Effector memory CD4-positive, alpha-beta T cell (primary cell): ENCODE measurements at places on chromosomes 2 and 18.

DNA sequence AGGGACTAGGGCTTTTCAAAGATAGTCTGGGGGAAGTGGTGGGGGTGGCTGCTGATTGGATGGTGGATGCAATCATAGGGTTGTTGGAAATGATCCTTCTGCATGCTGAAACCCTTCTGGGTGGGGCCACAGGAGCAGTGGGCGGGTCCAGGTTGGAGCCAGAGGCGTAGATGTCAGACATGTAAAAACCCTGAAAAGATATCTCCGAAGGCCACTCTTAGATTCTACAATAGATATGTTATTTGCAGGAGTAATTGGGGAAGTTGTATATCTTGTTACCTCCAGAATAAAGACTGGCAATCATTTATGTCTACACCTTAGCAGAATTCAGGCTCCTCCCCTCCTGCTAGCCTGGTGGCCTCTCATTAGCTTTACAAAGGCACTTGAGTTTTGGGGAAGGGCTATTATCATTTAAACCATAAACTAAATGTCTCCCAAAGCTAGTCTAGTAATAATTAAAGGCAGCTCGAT lies 8.2 kb upstream of the FAM98A start:
- DNase-seq = no peak

DNA sequence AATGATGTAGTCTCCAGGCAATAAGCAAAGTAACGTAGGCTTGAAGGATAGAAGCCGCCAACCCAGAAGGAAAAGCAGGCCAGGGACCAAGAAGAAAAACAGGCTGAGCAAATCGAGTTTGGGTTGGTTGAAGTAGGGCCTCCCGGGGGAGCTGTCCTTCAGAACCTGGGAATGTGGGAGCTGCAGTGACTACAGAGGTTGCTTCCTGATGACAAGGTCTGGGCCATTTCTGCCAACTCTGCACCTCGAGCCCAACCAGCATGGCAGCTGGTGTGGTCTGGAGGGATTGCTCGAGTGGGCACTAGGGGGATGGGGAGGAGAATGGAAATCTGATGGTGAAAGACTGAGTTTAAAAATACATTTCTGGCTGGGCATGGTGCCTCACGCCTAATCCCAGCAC lies 14.1 kb downstream of the ACMSD start:
- DNase-seq = no peak

GRCh38 chr2:48195169-48195568 lies 288.9 kb upstream of the FBXO11 start:
- DNase-seq = no peak

GRCh38 chr2:7665880-7666279 lies 748.7 kb downstream of the RNF144A start:
- no peak for DNase-seq

DNA sequence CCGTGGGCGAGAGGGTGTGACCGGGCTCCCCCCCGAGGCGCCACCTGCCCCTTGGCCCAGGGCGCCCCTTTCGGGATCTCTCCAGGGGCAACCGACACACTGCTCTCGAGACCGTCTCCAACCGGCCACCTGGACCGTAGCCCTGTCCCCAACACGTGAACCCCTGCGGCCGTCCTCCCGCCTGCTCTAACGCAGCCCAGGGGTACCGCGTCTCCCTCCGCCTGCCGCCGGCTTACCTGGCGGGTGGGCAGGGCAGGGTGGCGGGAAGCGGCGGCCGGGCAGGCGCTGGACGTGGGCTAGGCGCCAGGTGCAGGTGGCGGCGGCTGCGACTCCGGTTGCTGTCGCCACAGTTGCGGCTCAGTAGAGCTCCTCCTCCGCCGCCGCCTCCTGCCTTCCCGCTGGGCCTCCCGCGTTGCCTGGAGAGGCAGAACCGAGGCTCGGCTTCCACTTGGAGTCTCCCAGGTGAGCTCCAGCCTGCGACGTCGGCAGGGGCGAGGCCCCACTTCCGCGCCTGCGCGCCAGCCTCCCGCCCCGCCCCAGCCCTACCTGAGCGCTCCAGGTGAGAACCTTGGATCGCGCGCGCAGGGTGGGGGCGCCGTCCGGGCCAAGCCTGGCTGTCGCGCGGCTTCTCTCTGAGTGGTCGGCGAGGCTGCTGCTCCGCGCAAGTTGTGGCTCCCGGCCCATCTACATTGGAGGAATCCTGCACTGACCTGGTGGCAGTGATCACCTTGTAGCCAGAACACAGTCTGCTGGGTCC lies at the start of gene GALNT3:
Gene GALNT3 (minus strand): TSS at position 469 of the 757 bp plus-strand sequence. CDS start 23,547 bp downstream, outside the sequence.
- peak; percentile 21 for DNase-seq

DNA sequence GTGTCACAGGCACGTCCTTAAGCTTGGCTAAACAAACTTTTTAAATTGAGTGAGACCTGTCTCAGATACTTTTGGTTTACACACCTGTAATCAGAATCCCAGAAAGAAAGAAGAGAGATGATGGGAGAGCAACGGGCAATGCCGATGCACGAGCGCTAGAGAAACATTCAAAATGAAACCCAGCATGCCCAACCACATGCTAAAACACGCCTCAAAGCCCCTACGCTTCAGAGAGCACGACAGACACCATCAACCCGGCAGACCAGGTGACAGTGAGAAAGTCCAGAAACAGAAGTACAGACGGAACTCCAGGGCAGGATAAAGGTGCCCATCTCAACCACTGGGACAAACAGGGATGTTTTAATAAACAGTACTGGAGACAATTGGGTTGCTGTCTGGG lies 85.5 kb downstream of the HDAC4 start:
- DNase-seq = no peak

DNA sequence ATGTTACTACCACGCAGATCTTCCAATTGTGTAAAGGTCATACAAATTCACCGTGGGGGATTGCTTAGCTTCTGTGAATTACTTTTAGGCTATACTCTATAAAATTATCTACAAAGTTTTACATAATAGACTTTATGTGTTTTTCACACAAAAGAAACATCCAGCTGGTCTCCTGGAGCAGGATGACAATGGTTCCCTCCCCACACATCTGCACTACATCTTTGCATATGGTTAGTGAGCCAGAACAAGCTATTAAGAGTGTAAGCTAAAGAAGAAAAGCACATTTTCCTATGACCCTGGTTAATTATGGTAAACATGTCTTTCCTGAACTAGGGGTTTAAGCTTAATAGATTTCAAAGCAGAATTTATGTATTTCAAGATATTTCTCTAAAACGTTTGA lies 295.1 kb downstream of the ASXL3 start:
- no peak for DNase-seq

DNA sequence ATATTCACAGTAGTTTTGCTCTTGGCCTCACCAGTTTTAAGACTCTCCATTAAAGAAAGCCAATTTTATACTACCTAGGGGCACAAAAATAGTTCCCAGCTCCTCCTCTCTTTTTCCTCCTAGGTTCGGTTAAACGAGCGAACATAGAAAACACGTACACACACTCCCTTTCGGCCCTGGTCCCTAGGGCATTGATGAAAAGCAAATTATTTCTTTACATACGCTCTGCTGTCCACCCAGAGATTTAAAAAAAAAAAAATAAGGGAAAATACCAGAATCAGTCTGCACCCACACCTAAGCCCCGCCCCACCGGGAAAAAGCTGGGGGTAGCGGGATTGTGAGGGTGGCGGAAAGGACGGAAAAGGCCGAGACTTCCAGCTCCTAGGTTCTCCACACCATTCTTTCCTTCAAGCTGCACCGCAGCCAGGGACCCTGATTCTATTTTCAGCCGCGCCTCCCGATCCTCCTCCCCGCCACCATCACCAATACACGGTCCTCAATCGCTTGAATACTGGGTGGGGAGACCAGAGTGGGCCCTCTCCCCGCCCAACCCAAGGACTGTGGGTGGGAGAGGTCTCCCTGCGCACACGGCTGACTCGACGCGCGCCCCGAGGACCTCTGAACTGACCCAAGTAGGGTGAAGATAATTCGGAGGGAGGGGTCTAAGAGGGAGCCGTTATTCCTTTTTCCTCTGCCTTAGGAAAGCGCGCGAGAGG lies 769 bp downstream of the ATF2 start:
- no peak for DNase-seq

GRCh38 chr2:6068429-6068828 lies 376.2 kb downstream of the SOX11 start:
- DNase-seq = no peak

GRCh38 chr2:121294881-121295840 lies 10.2 kb upstream of the TFCP2L1 start:
- DNase-seq = no peak

DNA sequence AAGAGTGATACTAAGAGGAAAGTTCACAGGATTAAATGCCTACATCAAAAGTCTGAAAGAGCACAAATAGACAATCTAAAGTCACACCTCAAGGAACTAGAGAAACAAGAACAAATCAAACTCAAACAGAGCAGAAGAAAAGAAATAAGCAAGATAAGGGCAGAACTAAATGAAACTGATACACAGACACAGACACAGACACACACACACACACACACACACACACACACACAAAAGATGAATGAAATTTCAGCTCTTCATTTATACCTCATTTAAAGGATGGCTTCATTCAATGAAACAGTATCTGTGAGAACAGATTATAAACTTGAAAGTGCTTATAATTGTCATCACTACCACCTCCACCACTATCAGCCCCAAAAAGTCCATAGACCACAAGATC lies 428.9 kb downstream of the MBD2 start:
- no peak for DNase-seq

- DNase-seq = no peak
Measured at GRCh38 chr2:179460181-179460929, 195.7 kb upstream of the SESTD1 start.

- no peak for DNase-seq
Measured at GRCh38 chr2:13056259-13056843, 339.6 kb downstream of the TRIB2 start.

DNA sequence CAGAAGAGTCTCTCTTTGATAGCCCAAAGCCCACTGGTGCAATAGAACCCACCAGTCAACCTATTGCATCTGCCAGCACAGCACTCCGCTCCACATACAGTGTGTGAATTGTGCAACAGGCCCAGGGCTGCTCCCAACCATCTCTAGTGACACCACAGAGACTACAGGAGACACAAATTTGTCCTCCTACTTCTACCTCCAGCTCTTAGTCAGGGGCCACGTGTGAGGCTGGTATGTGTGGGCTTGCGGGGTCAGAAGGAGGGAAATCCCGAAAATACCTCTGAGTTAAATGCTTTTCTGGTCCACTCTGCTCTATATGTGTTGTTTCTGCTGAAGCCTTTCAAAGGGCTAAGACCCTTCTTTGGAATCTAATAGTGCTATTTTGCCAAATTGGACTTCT lies 18.0 kb downstream of the DGUOK start:
- no peak for DNase-seq

DNA sequence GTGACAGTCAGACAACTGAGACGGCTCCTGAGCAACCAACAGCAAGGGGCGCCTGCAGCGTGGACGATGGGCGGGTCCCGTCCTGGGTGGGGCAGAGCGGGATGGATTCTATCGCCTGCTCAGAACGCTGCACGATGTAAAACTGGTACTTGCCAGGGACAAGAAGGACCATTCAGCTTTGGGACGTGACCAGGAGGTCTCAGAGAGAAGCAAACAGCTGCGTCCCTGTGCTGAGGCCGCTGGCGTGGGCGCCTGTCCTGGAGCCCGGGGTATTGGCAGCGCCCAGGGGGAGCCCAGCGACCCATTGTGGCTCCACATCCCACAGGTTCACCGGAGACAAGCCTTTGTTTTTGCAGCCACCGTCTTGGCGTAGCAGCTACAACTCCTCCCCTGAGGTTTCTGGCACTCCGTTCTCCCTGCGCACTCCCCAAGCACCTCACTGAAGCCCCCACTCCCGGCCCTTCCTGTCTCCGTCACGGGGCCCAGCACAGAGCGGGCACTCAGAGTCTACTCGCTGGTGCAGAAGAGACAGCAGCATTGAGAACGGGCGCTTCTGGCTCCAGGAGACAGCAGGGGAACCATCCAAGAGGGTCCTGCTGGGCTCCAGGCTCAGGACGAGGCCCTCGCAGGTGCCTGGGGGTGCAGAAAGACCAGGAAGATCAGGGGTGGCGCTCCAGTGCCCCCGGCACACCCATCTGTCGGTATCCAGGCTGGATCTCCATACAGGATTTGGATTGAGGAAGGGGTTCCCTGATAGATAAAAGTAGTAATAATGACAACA lies 22.1 kb upstream of the KCNG2 start:
- DNase-seq = no peak

DNA sequence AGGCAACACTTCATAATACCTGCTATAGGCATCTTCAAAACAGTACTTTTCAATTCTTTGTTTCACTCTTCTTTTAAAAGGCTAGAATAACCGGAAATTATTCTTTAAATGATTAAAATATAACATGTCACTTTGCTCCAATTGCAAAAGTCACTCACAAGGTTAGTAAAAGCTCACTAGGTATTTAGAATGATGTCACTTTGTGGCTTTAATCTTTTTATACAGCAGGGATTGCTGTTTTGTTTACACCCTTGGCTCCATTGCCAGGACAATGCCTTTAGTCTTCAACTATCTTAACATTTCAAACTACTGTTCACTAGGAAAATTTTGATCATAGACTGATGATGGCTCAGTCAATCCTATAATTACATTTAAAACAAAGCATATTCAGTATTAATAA lies 157.1 kb downstream of the BAZ2B start:
- DNase-seq = no peak

GRCh38 chr2:197857476-197858107 lies 53.2 kb downstream of the PLCL1 start:
- no peak for DNase-seq

- no peak for DNase-seq
Measured at GRCh38 chr2:9690716-9691498, 60.1 kb upstream of the YWHAQ start.

DNA sequence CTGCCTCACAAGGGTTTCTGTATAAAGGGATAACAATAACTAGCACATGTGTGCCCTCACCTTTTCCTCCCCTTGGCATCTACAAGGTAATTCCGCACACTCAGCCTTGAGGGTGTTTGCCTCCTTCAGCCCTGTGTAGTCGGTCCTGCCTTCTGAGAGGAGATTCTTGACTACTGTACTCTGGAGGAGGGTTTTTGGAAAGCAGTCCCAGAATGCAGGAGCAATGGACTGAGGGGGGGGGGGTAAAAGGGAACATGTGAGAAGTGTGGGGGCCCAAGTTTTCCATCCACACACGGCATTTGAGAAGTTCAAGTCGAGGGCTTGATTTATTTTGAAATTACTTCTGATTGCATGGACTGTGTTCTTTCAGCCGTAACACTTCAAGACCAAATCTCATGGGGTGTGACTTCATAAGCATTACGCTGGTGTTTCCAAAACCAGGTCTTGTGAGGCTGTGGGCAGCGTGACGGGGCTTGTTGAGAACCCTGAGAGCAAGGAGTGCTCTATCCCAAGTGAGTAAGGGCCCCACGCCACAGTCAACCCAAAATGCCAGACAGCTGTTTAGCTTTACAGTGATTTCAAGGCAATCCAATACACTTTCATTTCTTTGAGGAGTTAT lies 198.7 kb upstream of the MEIS1 start:
- no peak for DNase-seq

GRCh38 chr2:42856891-42857632 lies 64.7 kb upstream of the HAAO start:
- DNase-seq = no peak
